ENCODE measurements at places on chromosomes 1 and 21.

- DNase-seq = no peak
Observed at GRCh38 chr1:26909951-26910342, 3.8 kb downstream of the NR0B2 start.

DNA sequence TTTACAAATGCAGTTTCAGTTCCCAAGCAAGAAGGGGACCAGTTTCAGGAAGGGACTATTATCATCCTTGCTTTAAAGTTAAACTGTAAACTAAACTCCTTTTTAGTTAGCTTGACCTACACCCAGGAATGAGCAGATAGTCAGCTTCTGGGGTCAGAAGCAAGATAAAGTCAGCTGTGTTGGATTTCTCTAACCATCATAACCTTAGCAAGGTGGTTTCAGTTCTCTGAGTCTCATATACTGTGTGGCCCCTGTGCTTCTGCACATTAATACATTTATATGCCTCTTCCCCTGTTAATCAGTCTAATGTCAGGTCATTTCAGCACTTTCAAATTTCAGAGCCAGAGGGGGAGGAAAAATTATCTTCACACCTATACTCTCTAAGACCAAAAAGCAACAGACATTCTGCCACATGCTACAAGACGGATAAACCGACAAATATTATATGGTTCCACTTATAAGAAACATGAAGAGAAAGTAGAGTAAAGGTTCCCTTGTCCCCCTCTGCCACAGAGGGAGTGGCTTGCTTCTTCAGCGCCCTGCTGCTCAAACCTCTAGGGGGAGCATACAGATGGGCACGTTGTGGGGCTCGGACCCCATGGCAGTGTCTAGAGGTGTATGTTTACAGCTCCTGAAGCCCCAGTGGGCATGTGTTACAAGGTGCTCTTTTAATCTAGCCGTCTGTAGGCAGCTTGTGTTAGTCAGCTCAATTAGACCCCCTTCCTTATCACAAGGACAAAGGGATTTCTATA is 89.1 kb downstream of the SMYD3 start:
- DNase-seq = no peak

- DNase-seq = no peak
Observed at GRCh38 chr1:168243198-168243597, 17.4 kb downstream of the SFT2D2 start.

- no peak for DNase-seq
Observed at GRCh38 chr1:228754646-228755268, 19.5 kb downstream of the RHOU start.

DNA sequence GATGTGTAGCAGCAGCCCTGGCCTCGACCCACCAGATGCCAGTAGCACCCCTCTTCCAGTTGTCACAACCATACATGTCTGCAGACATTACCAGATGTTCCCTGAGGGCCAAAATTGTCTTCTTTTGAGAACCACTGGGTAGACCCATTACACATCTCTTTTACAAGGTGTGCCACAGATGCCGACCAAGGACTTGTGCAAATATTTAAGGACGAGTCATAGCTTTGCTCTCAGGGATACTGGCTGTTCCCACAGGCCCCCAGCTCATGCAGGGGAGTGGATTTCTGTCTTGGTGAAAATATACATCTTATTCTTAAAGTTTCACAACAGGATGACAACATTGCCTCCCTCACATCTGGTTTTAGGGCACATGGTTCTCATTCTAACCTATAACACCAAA is 59.4 kb upstream of the ZBTB18 start:
- no peak for DNase-seq

- no peak for DNase-seq
Observed at GRCh38 chr1:33088119-33088906, 7.4 kb downstream of the AZIN2 start.

DNA sequence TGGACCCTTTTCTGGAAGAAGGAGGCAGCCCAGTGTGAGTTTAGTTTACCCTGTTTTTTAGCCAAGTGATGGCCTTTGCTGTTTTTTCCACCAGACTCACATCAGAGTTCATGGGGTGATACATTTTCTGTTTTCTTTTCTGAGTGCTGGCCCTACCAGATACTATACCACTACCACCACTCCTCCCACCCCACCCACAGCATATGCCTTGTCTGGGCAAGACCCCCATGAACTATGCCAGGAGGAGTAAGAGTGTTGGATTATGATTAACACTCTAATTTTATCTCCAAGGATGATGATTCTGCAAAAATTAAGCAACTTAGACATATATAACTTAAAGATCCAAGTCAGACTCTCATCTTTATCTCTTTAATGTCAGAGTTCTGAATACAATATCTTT is 26.1 kb downstream of the FABP3 start:
- no peak for DNase-seq

- DNase-seq = no peak
Observed at GRCh38 chr1:81950591-81951244, 150.0 kb downstream of the ADGRL2 start.

- DNase-seq = peak; percentile 94
Observed at GRCh38 chr21:43789276-43790009, at the start of gene RRP1. RRP1 (plus strand) TSS chr21:43789577; CDS start chr21:43789630, 53 bp downstream.

GRCh38 chr1:151981178-151981525 is 12.5 kb downstream of the S100A10 start:
- DNase-seq = no peak

- DNase-seq = no peak
Observed at GRCh38 chr1:61436491-61437120, 288.3 kb downstream of the TM2D1 start.

- DNase-seq = no peak
Observed at GRCh38 chr1:220195701-220196100, 76.6 kb downstream of the RAB3GAP2 start.

DNA sequence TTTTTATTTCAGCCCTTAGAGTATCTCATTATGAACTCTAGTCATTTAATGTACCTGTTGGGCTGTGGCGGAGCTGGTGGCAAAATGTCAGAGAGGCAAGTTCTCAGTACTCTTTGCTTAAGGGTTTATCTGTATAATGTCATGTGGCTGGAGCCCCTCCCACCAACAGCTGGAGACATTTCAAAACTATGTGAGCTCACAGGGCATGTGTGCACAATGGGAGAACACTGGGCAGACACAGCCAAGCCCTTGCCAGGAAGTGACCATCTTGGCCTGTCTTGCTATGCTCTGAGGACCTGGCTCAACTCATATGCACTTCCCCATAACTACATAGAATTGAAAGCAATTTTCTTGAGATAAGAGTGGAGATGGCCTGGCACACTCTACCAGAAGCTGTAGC is 296.4 kb downstream of the PTPRU start:
- no peak for DNase-seq

- DNase-seq = no peak
Observed at GRCh38 chr21:36780861-36781260, 81.9 kb downstream of the SIM2 start.

DNA sequence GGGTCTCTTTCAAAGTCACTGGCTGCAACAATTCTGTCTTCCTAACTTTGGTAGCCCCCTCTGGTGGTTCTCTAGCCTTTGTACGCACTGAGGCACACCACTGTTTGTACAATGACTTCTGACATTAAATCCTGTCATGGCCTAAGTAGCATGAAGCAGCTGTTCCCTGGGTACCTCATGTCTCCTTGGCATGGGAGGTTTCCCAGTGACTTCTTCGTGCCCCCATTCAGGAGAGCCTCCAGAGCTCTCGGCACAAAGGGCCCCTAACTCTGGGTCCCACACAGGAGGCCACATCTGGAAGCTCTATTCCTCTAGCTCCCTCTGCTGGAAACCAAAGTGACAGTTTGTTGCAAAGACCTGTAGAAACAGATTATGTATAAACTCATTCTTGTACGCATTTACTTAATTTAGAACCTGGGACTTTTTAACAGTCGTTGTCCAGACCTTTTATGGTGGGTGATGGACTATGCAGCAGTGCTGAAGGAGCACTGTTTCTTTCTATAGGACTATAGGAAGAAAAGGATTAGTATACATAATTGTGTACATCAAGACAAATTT is 13.4 kb downstream of the SWT1 start:
- DNase-seq = peak; percentile 20

- DNase-seq = no peak
Observed at GRCh38 chr1:20353836-20354235, 63.2 kb downstream of the VWA5B1 start.

DNA sequence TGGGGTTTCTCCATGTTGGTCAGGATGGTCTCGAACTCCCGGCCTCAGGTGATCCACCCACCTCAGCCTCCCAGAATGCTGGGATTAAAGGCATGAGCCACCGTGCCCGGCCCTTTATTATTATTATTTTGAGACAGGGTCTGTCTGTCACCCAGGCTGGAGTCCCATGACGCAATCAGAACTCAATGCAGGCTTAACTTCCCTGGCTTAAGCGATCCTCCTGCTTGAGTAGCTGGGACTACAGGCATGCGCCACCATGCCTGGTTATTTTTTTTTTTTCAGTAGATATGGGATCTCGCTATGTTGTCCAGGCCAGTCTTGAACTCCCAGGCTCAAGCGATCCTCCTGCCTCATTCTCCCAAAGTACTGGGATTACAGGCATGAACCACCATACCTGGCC is 47.1 kb upstream of the CITED4 start:
- DNase-seq = no peak

DNA sequence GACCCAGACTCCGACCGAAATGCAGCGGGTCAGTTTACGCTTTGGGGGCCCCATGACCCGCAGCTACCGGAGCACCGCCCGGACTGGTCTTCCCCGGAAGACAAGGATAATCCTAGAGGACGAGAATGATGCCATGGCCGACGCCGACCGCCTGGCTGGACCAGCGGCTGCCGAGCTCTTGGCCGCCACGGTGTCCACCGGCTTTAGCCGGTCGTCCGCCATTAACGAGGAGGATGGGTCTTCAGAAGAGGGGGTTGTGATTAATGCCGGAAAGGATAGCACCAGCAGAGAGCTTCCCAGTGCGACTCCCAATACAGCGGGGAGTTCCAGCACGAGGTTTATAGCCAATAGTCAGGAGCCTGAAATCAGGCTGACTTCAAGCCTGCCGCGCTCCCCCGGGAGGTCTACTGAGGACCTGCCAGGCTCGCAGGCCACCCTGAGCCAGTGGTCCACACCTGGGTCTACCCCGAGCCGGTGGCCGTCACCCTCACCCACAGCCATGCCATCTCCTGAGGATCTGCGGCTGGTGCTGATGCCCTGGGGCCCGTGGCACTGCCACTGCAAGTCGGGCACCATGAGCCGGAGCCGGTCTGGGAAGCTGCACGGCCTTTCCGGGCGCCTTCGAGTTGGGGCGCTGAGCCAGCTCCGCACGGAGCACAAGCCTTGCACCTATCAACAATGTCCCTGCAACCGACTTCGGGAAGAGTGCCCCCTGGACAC is 534 bp downstream of the C1orf56 start:
- DNase-seq = peak; percentile 73

DNA sequence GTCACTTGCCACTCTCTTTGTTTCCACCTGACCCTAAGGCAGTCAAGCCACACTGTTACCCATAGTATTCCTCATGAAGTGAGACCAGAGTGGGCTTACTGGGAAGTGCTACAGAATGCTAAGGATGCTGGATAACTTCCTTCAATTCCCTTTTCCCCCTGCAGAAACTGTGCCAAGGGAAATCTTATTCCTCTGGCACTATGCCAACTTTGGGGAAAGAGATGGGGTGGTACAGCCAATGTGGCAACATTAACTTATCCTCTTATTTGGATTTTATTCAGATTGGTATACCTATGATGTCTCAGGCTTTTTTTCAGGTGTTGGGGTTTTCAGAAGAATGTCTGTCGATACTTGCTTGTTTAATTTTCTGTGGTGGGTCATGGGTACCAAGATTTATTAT is 599.4 kb upstream of the PBX1 start:
- no peak for DNase-seq

DNA sequence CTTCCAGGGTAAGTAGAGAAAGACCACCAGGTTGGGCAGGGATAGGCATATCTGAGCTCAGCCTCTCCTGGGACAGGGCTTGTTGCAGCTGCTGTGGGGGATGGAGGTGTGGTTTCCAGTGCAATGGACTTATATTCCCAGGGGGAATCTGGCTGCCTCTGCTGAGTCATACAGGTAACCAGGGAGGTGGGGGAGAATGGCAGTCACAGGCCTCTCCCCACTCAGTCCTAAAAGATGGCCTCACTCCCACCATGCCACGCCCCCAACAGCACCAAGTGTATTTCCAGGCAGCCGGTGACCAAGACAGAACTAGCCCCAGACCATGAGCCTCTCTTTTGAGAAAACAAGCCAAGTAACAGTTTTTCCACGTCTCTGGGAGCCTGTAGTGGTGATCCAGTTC is 1240.7 kb downstream of the BRINP3 start:
- DNase-seq = no peak

All from glutamatergic neuron (in vitro differentiated cells).